Progenitor cell of endocrine pancreas (in vitro differentiated cells): ENCODE measurements at places on chromosomes 4 and X. TPM values are rescaled to one million over a fixed set of nuclear protein-coding genes. Genes with fewer than 3 reads are reported as not detected.

Gene PHEX
- total RNA-seq = 0.48 and 0.71 TPM in 2 replicates

Gene KIAA1210
- total RNA-seq = not detected in 2 replicates

Gene CT45A10
- total RNA-seq = not detected in 2 replicates

Gene HSD17B10
- total RNA-seq = 86.8 and 92.3 TPM in 2 replicates

Gene SUPT20HL2
- not detected in 2 replicates for total RNA-seq

Gene PPA2
- 83.6 and 96.4 TPM in 2 replicates for total RNA-seq

Gene TECRL
- not detected in 2 replicates for total RNA-seq

Gene AGTR2
- not detected in 2 replicates for total RNA-seq

Gene DOK7
- total RNA-seq = 0.13 TPM in 1 of 2 replicates, not detected in the other

Gene VGLL1
- total RNA-seq = 0.24 and 1.8 TPM in 2 replicates

Gene CLRN2
- not detected in 2 replicates for total RNA-seq

Gene HEPH
- 91.8 and 92.4 TPM in 2 replicates for total RNA-seq

Gene CDKL5
- 21.9 TPM in 2 replicates for total RNA-seq

Gene DGKK
- 1.1 and 1.2 TPM in 2 replicates for total RNA-seq

Gene PCDH10
- 0.53 and 0.69 TPM in 2 replicates for total RNA-seq

Gene PLK4
- 21.7 and 24.7 TPM in 2 replicates for total RNA-seq

Gene AKAP4
- not detected in 2 replicates for total RNA-seq

Gene HHIP
- 0.22 and 0.44 TPM in 2 replicates for total RNA-seq

Gene ADRA2C
- total RNA-seq = 2.9 and 3.0 TPM in 2 replicates

Gene STAP1
- not detected in 2 replicates for total RNA-seq

Gene CENPVL3
- total RNA-seq = 4.6 and 5.4 TPM in 2 replicates

Gene CSTF2
- total RNA-seq = 20.2 and 22.7 TPM in 2 replicates

Gene ADH1B
- 0.29 and 0.53 TPM in 2 replicates for total RNA-seq

Gene RTL3
- total RNA-seq = not detected in 2 replicates

Gene EVC
- 30.2 and 33.3 TPM in 2 replicates for total RNA-seq

Gene INTU
- total RNA-seq = 18.0 and 18.8 TPM in 2 replicates

Gene CACNA1F
- 0.19 and 0.64 TPM in 2 replicates for total RNA-seq

Gene PDGFC
- 42.2 and 42.5 TPM in 2 replicates for total RNA-seq

Gene MAGEA9B
- total RNA-seq = not detected in 2 replicates

Gene CNGA1
- 1.00 and 1.6 TPM in 2 replicates for total RNA-seq

Gene ARX
- total RNA-seq = 4.5 and 5.8 TPM in 2 replicates

Gene TBX22
- 0.27 and 0.46 TPM in 2 replicates for total RNA-seq

Gene HOPX
- total RNA-seq = 0.55 and 0.69 TPM in 2 replicates

Gene CXorf49
- total RNA-seq = not detected in 2 replicates

Gene ABCG2
- total RNA-seq = 2.3 and 2.6 TPM in 2 replicates

Gene SPANXB1
- not detected in 2 replicates for total RNA-seq

Gene CLDN22
- not detected in 2 replicates for total RNA-seq

Gene HPSE
- total RNA-seq = 2.8 and 3.6 TPM in 2 replicates

Gene ADAMTS3
- total RNA-seq = 0.89 and 1.2 TPM in 2 replicates

Gene SOX3
- total RNA-seq = 21.7 and 24.3 TPM in 2 replicates

Gene CCDC160
- 2.1 and 2.7 TPM in 2 replicates for total RNA-seq

Gene CT83
- not detected in 2 replicates for total RNA-seq

Gene H2BW2
- total RNA-seq = not detected in 2 replicates
